ENCODE measurements at places on chromosomes 1 and 21. TPM values are rescaled to one million over a fixed set of nuclear protein-coding genes. Genes with fewer than 3 reads are reported as not detected.

The TTLL7 gene
- total RNA-seq: 3.8 TPM

- no peak for DNase-seq
Observed at GRCh38 chr1:157838966-157839365, 2.6 kb downstream of the CD5L start.

The PROX1 gene
- 2.5 TPM for total RNA-seq

- DNase-seq: no peak
Observed at GRCh38 chr1:12593621-12594066, 24.4 kb downstream of the DHRS3 start.

GRCh38 chr1:41735631-41736260 is 183.0 kb downstream of the HIVEP3 start:
- no peak for DNase-seq

The FAM151A gene
- total RNA-seq: not detected

- DNase-seq: peak; percentile 62
Observed at GRCh38 chr1:201750934-201751333, 78.0 kb upstream of the IPO9 start.

GRCh38 chr1:243428617-243429342 is 172.9 kb downstream of the SDCCAG8 start:
- DNase-seq: no peak

DNA sequence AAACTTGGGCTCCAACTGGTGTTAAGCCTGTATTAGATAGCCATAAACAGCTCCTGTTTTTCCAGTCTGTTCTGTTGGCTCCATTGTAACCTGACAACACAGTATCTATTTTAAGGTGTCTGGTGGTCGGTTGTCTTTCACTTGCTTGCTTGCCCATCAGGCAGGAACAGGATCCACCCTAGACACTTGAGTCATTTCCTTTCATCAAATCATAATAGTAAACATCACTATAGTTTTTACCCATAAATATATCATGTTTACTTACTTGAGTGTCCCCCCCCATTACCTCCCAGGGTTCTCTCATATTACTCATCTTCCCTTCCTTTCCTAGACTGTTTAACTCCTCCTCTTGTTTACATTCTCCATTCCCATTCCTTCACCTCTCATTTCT is 2.9 kb downstream of the DDI2 start:
- no peak for DNase-seq

- no peak for DNase-seq
Observed at GRCh38 chr1:184197831-184198230, 146.3 kb downstream of the TSEN15 start.

DNA sequence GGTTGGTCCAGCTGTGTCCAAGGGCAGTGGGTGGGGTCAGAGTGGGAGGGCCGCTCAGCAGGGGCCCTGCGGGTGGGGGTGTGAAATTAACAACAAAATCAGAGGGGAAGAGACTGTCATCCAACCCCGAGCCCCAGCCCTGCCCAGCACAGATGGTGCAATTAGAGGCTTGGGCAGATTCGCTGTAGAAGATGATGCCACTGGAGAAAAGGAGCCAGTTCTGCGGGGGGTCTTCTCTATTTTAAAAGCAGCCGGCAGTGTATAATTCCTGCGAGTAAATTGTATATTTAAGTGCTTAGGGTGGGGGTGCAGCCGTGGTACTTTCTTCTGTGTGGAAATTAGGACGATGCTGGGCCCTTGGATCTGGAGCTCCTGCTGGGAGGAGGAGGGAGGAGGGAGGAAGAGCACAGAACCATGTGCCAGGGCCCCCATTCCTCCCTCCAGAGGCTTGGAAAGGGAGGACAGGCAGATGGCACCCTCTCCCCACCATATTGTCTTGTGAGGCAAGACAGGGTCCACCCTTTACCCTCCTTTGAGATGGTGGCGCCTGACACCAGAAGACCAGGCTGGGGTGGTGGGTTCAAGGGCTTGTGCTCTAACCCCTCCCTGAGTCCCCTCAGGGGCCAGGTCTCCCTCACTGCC is 89.2 kb downstream of the ACTL8 start:
- no peak for DNase-seq

GRCh38 chr1:34776911-34777310 is 4.1 kb upstream of the GJB3 start:
- no peak for DNase-seq

The AGT gene
- not detected for total RNA-seq

The CLDN17 gene
- not detected for total RNA-seq
